Caco-2 (cell line): ENCODE measurements at places on chromosomes 3 and 15.

- DNase-seq = no peak
These were observed 167.0 kb upstream of the ANKRD28 start for GRCh38 chr3:15964605-15965442.

DNA sequence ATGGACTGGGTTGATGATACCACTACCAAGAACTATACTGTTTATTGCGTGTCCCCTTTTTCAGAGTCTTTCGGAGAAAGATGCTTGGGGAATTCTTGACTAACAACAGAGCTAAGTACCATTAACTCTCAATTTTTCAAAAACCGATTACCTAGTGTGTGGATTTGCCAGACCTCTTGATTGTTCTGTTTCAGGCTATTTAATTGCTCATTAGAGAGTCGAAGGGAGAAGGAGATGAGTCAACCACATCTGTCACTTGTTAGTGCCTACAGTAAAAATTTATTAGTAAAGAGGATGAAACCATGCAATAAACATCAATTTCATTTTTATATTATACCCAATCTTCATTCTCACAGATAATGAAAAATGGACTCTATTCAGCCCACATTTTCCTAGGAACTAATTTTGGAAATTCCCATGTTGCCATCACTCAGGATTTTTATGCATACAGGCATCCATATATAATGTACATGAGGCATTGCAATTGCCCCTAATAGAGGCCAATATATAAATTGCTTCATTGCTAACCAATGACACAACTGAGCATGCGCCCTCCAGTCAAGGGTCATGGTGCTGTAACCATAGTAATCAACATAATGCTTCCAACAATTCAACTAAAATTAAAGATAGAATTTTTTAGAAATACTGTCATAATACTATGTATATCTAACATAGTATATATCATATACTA, 541.7 kb downstream of the TBL1XR1 start:
- DNase-seq = no peak

DNA sequence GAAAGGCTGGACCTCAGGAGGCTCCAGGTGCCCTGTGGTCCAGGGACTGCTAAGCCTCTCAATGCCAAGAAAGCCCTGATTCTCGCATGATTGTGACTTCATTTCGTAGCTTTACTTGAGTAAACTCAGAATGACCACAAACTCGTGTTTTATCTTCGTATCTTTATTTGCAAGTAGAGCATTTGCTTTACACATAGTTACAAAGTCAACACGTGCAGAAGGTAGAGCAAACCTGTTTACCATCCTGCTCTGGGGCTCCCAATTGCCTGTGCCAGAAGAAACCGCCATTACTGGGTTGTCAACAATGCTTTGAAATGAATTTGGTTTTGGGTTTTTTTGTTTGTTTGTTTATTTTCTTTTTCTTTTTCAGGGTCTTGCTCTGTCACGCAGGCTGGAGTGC, 5.8 kb upstream of the MESP1 start:
- peak; percentile 52 for DNase-seq

DNA sequence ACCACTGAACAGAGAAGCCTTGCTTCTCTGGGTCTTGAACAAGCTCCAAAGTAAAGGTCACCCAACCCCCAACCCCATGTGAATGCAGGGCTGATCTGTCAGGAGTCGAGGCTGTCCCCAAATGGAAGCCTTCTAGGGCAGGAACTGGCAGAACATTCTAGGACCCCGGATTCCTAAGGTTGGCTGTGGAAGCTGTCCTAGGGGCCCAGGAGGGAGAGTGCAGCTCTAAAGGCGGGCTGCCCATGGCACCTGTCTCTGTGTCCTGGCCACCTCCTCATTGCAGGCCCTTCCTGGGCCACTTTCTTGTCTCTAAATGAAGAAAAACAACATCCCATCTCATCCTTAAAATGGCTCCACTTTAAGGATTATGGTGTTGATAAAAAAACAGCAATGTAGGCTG, 53.6 kb upstream of the SEC61A1 start:
- no peak for DNase-seq

GRCh38 chr3:18098960-18099587, 326.1 kb downstream of the SATB1 start:
- no peak for DNase-seq

- DNase-seq = no peak
These were observed 232.0 kb upstream of the HES1 start for GRCh38 chr3:193903966-193904365.

GRCh38 chr3:185046164-185046515, 106.7 kb downstream of the C3orf70 start:
- DNase-seq = no peak

DNA sequence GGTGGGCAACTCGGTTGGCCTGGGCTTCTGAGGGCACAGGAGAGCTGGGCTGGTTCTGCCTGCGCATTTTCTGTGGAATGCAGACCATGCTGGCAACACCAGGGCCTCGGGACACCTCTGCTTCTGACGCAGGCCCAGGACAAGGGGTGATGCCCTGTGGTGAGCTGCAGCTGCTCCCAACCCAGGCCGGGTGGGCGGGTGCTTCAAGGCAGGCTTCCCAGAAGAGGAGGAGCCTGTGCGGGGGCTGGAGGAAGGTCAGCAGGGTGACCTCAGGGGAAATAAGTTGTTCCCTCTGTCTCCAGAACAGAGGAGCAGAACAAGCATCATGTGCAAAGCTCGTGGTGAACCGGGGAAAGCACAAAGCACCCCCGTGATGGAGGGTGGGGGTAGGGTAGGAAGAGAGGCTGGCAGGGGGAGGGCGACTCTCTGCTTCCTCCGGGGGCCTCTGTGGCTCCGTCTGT, 11.0 kb upstream of the PLXNA1 start:
- DNase-seq = no peak
